ENCODE measurements at places on chromosomes 11 and 22. TPM values are rescaled to one million over a fixed set of nuclear protein-coding genes. Genes with fewer than 3 reads are reported as not detected.

Gene TMEM191C
- 0.53 TPM for total RNA-seq

Gene SGSM1
- total RNA-seq: not detected

Gene NLRP14
- total RNA-seq: not detected

Gene CST6
- total RNA-seq: 0.19 TPM

Gene ABTB2
- 12.5 TPM for total RNA-seq

Gene DRD2
- 1.1 TPM for total RNA-seq

Gene BMAL1
- total RNA-seq: 17.0 TPM

Gene OR8A1
- 0.61 TPM for total RNA-seq

Gene GSTT2
- not detected for total RNA-seq

Gene SCN2B
- not detected for total RNA-seq

Gene MYEOV
- 18.6 TPM for total RNA-seq

Gene SCGB1C1
- not detected for total RNA-seq

Gene WT1
- total RNA-seq: 4.4 TPM

Gene C1QTNF5
- total RNA-seq: not detected

Gene TNNI2
- total RNA-seq: not detected

Gene PRR5L
- total RNA-seq: 0.98 TPM

Gene XRRA1
- 26.2 TPM for total RNA-seq

Gene PPFIA1
- 49.6 TPM for total RNA-seq

Gene TIGD3
- total RNA-seq: 1.4 TPM

Gene P2RY6
- total RNA-seq: 0.21 TPM

Gene MYO18B
- total RNA-seq: 0.15 TPM

Gene C11orf86
- total RNA-seq: not detected

Gene NXPE1
- total RNA-seq: not detected

Gene SOX6
- 13.0 TPM for total RNA-seq

Gene OR56A4
- not detected for total RNA-seq

Gene MPZL3
- total RNA-seq: not detected

Gene C22orf42
- not detected for total RNA-seq

Gene SLC43A1
- 17.5 TPM for total RNA-seq

Gene SUN2
- 66.2 TPM for total RNA-seq

Gene MRPL40
- 65.4 TPM for total RNA-seq

Gene TMEM121B
- total RNA-seq: 0.11 TPM

Gene H19
- total RNA-seq: 9.5 TPM

Gene KCNQ1OT1
- total RNA-seq: 2.3 TPM

Gene ZP1
- total RNA-seq: 1.3 TPM

Gene SLC22A12
- total RNA-seq: not detected

Gene DEUP1
- not detected for total RNA-seq

Gene IL18
- total RNA-seq: 3.5 TPM

Gene OR52A1
- total RNA-seq: not detected

Gene PDE3B
- total RNA-seq: 0.98 TPM

Gene CRYBB2
- total RNA-seq: 0.15 TPM

Gene TPBGL
- not detected for total RNA-seq

Gene CDCA5
- 61.9 TPM for total RNA-seq

Gene SUSD2
- total RNA-seq: 7.4 TPM

Gene RAD9A
- 15.6 TPM for total RNA-seq

Gene TRIM6
- 3.4 TPM for total RNA-seq

Gene TCF20
- 36.0 TPM for total RNA-seq
